ENCODE measurements at places on chromosomes 13 and 19. TPM values are rescaled to one million over a fixed set of nuclear protein-coding genes. Genes with fewer than 3 reads are reported as not detected.
A peak's percentile ranks its signal among the peaks of the same experiment; 100 is the strongest.

- H3K36me3 ChIP-seq = no peaks in the 10 kb centered on the region
- H3K27me3 ChIP-seq = no peaks in the 10 kb centered on the region
- DNase-seq = no peak
- H3K27ac ChIP-seq = no peak overlapping the region
These were observed 8.6 kb downstream of the CRLF1 start for GRCh38 chr19:18597809-18598660.

DNA sequence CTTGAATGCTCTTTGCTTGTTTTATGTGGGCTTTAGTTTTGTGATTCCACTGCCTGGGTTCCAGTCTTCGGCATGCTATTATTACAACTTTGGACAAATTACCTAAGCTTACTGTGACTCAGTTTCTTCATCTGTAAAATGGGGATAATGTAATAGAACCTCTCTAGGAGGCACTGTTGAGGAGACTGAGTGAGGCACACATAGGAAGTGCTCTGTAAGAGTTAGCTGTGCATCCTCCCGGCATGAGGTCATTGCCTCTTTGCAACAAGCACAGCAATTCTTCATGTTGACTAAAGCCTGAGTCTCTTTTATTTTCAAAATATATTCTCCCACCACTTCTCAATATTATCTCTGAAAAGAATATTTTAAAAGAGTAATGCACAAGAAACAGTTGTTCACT is 227.4 kb downstream of the DLEU7 start:
- H3K36me3 ChIP-seq = no peaks in the 10 kb centered on the region
- DNase-seq = no peak
- no peaks in the 10 kb centered on the region for H3K4me1 ChIP-seq
- H3K27ac ChIP-seq = no peak overlapping the region
- H3K4me3 ChIP-seq = no peak overlapping the region

- no peak overlapping the region for H3K27ac ChIP-seq
- H3K27me3 ChIP-seq = no peaks in the 10 kb centered on the region
- H3K4me1 ChIP-seq = no peaks in the 10 kb centered on the region
- no peak overlapping the region for H3K4me3 ChIP-seq
These were observed 992.6 kb downstream of the PCDH9 start for GRCh38 chr13:66237411-66238062.

- H3K4me1 ChIP-seq = no peaks in the 10 kb centered on the region
- DNase-seq = no peak
- H3K27ac ChIP-seq = no peak overlapping the region
- no peaks in the 10 kb centered on the region for H3K36me3 ChIP-seq
- H3K27me3 ChIP-seq = no peaks in the 10 kb centered on the region
- H3K4me3 ChIP-seq = no peak overlapping the region
These were observed 145.1 kb downstream of the TSHZ3 start for GRCh38 chr19:31204115-31204514.

GRCh38 chr19:3119693-3120380 is 16.0 kb upstream of the GNA15 start:
- peaks cover 52% of the 10 kb centered on the region for H3K36me3 ChIP-seq
- H3K4me3 ChIP-seq = no peak overlapping the region
- no peak for DNase-seq

FCER2 gene
- not detected for total RNA-seq

DNA sequence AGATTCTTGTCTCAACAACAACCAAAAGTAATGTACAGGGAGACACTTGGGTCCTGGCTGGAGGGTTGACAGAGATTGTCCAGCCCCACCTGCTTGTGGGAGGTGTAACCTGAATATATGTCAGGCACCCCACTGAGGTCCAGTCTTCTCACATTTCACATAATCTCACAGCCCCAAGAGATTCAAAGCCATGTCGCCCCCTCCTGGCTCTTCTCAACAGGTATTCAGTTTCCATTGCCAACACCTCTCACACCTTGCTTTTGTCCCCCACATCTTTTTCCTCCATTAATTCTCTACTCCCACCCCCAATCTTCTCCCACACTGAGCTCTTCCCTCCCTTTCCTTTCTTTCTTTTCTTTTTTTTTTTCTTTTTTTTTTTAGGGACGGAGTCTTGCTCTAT is 11.2 kb downstream of the UNC13A start:
- H3K4me1 ChIP-seq = peaks cover 12% of the 10 kb centered on the region
- no peaks in the 10 kb centered on the region for H3K27me3 ChIP-seq
- no peaks in the 10 kb centered on the region for H3K36me3 ChIP-seq
- no peak overlapping the region for H3K4me3 ChIP-seq
- H3K27ac ChIP-seq = no peak overlapping the region
- DNase-seq = no peak

GRCh38 chr13:114149774-114150740 is 17.6 kb upstream of the RASA3 start:
- no peak for DNase-seq
- no peaks in the 10 kb centered on the region for H3K36me3 ChIP-seq

DNA sequence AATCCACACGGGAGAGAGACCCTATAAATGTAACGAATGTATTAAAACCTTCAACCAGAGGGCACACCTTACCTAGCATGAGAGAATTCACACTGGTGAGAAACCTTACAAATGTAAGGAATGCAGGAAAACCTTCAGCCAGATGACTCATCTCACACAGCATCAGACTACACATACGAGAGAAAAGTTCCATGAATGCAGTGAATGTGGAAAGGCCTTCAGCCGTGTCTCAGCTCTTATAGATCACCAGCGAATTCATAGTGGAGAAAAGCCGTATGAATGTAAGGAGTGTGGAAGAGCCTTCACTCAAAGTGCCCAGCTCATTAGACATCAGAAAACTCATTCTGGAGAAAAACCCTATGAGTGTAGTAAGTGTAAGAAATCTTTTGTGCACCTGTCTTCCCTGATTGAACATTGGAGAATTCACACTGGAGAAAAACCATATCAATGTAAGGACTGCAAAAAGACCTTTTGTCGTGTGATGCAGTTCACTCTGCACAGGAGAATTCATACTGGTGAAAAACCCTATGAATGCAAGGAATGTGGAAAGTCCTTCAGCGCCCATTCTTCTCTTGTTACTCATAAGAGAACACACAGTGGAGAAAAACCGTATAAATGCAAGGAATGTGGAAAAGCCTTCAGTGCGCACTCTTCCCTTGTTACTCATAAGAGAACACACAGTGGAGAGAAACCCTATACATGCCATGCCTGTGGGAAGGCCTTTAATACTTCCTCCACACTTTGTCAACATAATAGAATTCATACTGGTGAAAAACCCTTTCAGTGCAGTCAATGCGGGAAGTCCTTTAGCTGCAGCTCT is 16.0 kb downstream of the ZNF582 start:
- H3K4me3 ChIP-seq = no peak overlapping the region
- no peaks in the 10 kb centered on the region for H3K4me1 ChIP-seq
- H3K36me3 ChIP-seq = peaks cover 66% of the 10 kb centered on the region
- H3K27ac ChIP-seq = no peak overlapping the region

DNA sequence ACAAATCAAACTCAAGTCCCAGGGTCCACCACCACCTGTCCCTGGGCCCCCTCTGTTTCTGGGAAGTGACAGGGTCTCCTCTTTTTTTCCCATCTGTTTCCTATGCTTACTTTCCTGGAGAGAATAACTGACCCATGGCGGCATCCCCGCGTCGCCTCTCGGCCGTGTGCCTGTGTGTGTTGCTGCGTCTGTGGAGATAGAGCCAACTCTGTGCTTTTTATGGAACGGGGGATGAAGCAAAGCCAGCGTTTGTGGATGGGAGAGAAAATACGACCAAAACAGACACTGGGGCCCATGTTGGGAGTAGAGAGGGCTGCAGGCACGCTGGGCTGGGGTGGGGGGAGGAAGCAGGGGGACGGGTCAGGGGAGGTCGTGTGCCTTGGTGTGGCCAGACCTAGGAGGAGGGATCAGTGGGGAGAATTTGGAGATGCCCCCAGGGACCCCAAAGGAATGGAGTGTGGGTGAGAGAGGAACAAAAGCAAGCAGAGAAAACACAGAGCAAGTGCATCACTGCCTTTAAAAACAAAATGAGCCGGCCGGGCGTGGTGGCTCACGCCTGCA is 16.6 kb downstream of the PLK5 start:
- no peak overlapping the region for H3K27ac ChIP-seq
- DNase-seq = no peak
- H3K4me3 ChIP-seq = no peak overlapping the region

DNA sequence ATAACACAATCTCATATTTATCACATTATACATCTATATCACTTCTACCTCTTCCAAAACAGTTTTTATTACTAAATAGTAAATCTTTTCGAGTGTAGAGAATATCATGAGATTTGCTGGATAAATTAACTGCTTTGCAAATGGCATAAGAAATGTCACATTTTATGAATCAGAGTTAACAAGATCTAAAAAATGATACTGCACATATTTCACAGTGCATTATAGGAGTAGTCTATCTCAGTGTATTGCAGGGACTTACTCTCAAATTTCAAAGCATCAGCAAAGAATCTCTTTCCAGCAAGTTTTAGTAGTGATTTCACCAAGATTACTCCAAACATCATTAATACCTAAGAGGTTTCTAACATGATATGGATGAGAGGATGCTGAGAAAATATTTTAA is 687.1 kb upstream of the SLITRK1 start:
- no peaks in the 10 kb centered on the region for H3K36me3 ChIP-seq
- H3K27ac ChIP-seq = no peak overlapping the region
- no peak for DNase-seq
- H3K4me3 ChIP-seq = no peak overlapping the region
- no peaks in the 10 kb centered on the region for H3K27me3 ChIP-seq

DNA sequence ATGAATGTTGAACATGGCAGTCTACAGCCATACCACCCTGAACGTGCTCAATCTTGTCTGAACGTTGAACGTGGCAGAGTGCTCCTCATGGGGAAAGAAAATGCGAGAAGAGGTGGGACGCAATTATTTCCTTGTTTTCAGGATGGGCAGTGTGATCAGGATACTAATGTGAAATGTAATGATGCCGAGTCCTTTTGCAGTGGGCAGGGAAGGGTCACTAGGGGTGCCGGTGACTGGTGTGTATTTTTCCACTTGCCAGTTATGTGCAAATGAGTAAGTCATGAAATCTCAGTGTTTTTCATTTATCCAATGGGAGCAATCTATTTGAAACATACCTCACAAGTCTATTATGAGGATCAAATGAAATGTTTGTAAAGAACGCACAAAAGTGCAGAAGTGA is 84.8 kb downstream of the LNX2 start:
- no peaks in the 10 kb centered on the region for H3K36me3 ChIP-seq
- DNase-seq = no peak
- no peaks in the 10 kb centered on the region for H3K27me3 ChIP-seq
- no peak overlapping the region for H3K27ac ChIP-seq
- H3K4me3 ChIP-seq = no peak overlapping the region

DNA sequence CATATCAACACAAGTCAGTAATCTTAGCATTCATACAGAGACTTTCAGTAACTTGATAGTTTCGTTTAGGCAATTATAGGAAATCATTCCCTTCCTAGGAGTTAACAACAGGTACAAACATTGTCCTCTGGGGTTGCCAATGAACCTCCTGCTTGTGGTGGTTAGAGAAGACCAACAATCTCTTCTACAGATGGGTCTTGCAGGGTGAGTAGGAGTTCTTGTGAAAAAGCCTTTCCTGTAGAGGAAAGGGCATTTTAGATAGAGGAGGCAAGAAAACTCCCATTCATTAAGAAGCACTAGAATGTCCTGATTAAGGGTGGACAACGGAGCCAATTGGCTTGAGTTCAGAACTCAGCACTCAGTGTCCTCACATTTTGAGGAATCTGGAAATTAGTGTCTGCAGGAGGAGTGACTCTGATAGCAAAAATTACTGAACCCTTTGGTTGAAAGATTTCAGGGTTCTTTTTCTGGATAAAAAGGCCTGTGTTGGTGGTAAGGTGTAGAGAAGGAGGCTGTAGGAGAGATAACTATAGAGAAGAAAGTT is 4.2 kb downstream of the WDFY2 start:
- no peaks in the 10 kb centered on the region for H3K27me3 ChIP-seq
- no peak for DNase-seq
- no peak overlapping the region for H3K27ac ChIP-seq
- no peaks in the 10 kb centered on the region for H3K4me1 ChIP-seq

GRCh38 chr19:33389421-33390100 is 16.1 kb downstream of the CEBPG start:
- H3K27ac ChIP-seq = peak overlapping the region; percentile 61
- H3K4me1 ChIP-seq = no peaks in the 10 kb centered on the region
- DNase-seq = no peak
- H3K4me3 ChIP-seq = no peak overlapping the region

DNA sequence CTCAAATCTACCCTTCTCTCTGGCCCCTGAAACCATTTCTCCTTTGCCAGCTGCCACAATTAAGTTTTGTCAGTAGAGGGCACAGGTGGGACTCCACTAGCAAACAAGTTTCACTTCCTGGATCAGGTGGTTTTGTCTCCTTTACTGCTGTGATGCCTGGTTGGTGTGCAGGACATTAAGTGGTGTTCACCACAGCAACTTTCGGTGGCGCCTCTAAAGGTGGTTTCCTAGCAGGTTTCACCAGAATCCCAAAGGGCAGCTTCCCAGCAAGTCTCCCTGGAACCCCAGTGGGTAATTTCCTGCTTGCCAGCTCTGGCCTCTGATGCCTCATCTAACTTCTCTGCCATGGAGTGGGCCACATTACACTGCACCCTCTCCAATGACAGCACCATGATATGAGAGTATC is 16.6 kb downstream of the MED4 start:
- no peak overlapping the region for H3K4me3 ChIP-seq
- H3K27me3 ChIP-seq = no peaks in the 10 kb centered on the region
- DNase-seq = no peak

GRCh38 chr13:83378908-83379307 is 503.4 kb downstream of the SLITRK1 start:
- no peak overlapping the region for H3K27ac ChIP-seq
- H3K27me3 ChIP-seq = no peaks in the 10 kb centered on the region
- H3K36me3 ChIP-seq = no peaks in the 10 kb centered on the region
- no peaks in the 10 kb centered on the region for H3K4me1 ChIP-seq
- H3K4me3 ChIP-seq = no peak overlapping the region
- DNase-seq = no peak

DNA sequence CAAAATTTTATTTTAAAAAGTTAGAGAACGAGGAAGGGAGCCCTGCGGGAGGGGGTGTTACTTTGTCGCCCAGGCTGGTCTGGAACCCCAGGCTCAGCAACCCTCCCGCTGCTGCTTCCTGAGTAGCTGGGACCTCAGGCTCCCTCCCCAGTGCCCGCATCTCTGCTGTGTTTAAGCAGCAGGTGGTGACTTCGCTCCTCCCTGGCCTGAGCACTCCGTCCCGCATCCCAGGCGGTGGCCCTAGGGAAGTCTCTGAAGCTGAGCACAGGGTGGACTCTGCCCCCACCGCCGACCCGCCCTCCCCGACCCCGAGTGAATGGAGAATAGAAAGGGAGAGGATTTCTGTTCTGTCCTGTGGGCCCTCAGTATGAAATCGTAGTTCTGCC is 30.5 kb downstream of the ZNF701 start:
- peak overlapping the region; percentile 62 for H3K4me3 ChIP-seq
- H3K36me3 ChIP-seq = no peaks in the 10 kb centered on the region
- no peak for DNase-seq
- no peaks in the 10 kb centered on the region for H3K27me3 ChIP-seq

MAST3 gene
- 5.8 TPM for total RNA-seq

FEM1A gene
- total RNA-seq = 30.5 TPM

GRCh38 chr13:89150362-89150761 is 1479.2 kb downstream of the SLITRK5 start:
- no peak for DNase-seq
- no peaks in the 10 kb centered on the region for H3K27me3 ChIP-seq
- no peak overlapping the region for H3K4me3 ChIP-seq
- no peak overlapping the region for H3K27ac ChIP-seq
- H3K4me1 ChIP-seq = no peaks in the 10 kb centered on the region

- no peaks in the 10 kb centered on the region for H3K27me3 ChIP-seq
- H3K4me3 ChIP-seq = peak overlapping the region; percentile 50
- peak overlapping the region; percentile 55 for H3K27ac ChIP-seq
- no peak for DNase-seq
- no peaks in the 10 kb centered on the region for H3K36me3 ChIP-seq
- H3K4me1 ChIP-seq = peaks cover 12% of the 10 kb centered on the region
These were observed 19.9 kb upstream of the SGCG start for GRCh38 chr13:23160638-23161480.

All from right atrium auricular region (tissue), 2 donors.